ENCODE measurements at places on chromosomes 2 and 18.

DNA sequence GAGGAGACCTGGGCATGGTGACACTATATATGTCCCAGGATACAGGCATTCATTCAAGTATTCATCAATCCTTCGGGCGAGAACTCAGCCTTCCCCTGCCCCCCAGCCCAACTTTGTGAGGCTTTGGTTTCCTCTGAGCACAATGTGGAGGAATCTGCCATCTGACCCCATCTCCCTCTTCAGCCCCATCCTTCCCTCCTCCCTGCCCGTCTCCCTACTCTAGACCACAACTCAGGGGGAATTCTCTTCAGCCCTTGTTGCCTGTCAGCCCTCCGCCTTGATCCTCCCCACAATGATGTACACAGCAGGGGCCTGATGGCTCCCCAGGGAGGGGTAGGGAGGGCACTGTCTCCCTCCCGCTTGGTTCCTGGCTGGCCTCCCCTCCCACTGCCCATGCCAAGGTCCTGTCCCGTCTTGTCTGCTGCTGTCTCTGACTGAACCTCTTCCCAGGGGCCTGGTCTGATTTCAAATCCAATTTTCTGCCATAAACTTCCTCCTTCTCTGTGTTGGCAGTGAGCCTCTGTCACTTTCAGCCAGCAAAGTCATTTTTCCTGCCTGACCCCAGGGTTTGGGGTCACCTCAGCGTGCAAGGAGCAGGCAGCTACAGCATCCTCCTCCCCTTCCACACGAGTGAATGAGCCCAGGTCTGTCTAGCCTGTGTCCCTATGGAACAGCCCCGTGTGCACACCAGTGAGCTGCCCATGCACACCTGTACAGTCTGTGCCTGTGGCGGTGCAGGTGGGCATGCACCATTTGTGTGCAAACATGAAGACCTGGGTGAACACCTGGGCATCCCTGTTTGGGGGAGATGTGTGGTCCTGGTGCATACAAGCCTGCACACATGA is 197.3 kb downstream of the CELF4 start:
- no peak for DNase-seq

DNA sequence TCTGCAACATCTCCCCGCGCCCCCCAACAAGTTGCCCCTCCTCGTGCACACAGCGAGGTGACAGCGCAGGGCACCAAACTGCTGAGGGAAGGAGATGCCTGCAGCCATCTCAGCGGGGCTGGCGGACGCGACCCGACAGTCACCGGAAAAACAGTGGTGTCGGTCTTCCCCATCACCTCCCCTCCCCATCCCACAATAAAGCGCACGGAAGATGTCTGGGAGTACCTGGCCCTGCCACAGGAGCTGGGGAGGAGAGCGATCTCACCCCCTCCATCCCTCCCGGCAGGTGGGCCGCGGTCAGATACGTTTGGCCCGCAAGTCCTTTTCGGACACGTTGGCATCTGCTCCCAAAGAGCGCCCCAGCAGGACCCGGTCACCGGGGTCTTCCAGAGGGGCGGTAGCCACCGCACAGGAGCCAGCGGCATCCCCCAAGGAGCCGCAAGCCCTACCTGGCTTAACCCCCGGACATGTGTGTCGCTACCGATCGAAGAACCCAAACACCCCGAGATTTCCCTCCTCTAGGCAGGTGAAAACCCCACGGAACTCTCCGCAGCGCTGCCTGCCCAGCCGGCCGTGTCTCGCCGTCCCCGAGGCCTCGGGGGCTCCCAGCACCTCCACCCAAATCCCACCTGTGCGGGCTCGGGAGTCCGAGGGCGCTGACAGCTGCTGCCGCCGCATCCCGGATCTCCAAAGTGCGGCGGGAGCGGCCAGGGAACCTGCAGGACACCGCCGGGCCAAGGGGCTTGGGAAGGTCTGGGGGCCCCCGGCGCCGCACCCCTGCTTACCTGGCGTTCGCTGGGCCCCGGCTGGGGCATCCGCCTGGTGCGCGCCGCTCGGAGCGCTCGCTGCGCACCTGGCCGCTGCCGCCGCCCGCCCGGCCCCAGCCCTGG is 657 bp downstream of the ATP8B1 start:
- peak; percentile 23 for DNase-seq

DNA sequence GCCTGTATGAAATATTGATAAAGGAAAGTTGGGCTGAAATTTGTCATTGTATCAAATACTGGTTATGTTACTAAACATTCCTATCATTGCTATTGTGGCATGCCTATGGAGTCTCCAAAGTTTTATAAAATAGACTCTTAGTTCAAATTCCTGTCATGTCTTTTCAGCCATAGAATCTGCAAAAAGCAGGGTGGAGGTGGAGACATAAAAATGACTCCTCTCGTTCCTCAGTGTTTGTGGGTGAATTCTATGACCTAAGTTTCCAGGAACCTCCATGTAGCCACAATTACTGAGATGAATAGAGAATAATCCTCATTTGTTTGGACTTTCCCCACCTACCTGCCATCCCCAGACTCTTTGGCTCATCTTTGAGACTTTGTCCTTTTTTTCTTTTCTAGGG is 326.3 kb upstream of the ETAA1 start:
- DNase-seq = no peak

DNA sequence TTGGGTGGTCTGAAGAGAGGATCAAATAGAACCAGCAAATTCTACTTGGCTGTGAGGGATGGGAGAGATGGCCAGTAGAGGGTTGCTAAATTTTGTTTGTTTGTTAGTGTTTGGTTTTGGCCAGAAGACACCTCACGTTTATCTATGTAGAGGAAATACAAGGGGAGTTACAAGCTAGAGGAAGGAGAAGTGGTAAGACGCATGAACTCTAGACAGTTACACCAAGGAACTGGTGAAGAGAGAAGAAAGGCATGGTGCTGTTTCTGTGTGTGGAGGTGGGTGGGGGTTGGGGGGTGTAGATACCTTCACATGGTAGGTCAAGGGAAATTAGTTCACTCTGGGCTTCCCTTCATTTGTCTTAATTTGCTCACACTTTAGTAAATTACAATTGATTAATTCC is 25.6 kb downstream of the RASGRP3 start:
- DNase-seq = no peak

DNA sequence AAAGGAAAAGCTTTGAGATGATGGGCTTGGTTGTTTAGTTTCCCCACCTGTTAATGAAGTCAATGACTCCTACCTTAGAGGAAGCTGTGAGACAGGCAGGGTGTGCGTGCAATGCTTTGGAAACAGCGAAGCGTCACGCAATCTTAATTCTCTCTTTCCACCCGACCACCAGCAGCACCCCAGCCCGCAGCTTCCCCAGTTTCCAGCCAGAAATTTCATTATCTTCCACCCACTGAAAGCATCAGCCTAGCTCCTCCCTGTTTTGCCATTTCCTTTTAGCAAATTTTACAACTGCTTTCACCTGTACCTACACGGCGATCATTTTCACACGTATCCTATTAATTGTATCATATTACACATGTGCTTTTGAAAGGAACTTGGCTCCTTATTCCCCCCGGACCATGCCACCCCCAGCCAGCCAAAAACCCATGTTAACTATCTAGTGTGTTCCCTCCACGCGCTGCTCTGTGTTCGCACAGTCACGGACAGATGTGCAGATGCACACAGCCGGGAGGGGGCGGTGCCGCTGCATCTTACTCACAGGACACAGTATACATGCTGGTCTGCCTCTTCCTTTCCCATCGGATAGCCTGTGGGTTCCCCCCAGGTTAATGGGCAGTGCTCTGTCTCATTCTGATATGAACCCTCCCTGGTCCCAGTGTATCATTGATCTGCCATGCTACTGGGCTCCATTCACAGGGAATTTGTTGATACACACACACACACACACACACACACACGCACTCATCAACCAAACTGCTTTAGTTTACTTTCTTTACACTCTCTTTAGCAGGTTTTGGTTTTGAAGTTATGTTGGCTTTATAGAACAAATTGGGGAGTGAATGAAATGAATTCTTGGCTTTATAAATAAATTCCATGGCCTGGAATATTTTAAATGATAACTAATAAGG is 22.4 kb downstream of the CYP27C1 start:
- DNase-seq = peak; percentile 50

GRCh38 chr2:50649626-50650402 is 382.1 kb downstream of the NRXN1 start:
- DNase-seq = no peak

- DNase-seq = peak; percentile 8
Observed at GRCh38 chr2:180872255-180872654, 108.2 kb upstream of the UBE2E3 start.

DNA sequence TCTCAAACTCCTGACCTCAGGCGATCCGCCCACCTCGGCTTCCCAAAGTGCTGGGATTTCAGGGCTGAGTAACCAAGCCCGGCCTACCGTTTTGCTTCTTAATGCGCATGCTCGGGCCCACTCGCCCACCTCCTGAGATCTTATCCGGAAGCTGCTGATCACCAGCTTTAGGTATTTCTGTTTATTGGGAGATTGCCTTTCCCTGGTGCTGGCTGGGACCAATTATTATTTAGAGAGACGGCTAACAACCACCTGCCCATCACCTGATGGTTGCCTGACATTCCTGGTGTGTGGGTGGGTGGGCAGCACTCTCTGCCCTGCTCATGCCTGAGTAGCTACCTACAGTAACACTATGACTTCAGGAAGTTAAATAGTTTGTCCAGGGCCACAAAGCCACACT is 56.3 kb upstream of the ZNF532 start:
- DNase-seq = no peak

DNA sequence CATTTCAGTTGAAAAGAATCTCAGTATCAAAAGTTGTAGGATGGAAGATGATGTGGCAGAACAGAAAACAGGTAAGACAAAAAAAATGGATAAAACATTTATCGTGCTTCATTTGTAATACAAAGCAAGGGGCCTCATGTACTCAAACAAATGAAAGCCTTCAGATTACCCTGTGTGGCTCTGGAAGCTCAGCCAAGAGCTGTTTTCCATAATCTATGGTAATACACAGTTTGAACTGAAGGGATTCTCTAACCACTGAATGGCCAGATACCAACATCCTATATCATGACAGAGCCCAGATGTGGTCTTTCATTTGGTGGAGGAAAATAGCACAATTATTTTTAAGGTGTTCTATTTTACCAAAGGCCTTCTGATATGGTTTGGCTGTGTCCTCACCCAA is 272.1 kb upstream of the RND3 start:
- DNase-seq = no peak

- DNase-seq = peak; percentile 79
Observed at GRCh38 chr2:72148837-72149555, 1.3 kb upstream of the CYP26B1 start.

- DNase-seq = no peak
Observed at GRCh38 chr2:105857076-105857740, 112.5 kb downstream of the NCK2 start.

GRCh38 chr2:199743415-199744120 is 107.4 kb downstream of the FTCDNL1 start:
- no peak for DNase-seq

GRCh38 chr2:178732913-178733312 is 74.3 kb downstream of the TTN start:
- no peak for DNase-seq

- DNase-seq = no peak
Observed at GRCh38 chr2:144310889-144311608, 208.9 kb downstream of the ZEB2 start.

- no peak for DNase-seq
Observed at GRCh38 chr2:69615969-69616368, 27.6 kb downstream of the AAK1 start.

- DNase-seq = no peak
Observed at GRCh38 chr2:106658616-106659015, 171.5 kb downstream of the CD8B2 start.

GRCh38 chr2:190986221-190986953 is 27.6 kb downstream of the STAT1 start:
- no peak for DNase-seq

DNA sequence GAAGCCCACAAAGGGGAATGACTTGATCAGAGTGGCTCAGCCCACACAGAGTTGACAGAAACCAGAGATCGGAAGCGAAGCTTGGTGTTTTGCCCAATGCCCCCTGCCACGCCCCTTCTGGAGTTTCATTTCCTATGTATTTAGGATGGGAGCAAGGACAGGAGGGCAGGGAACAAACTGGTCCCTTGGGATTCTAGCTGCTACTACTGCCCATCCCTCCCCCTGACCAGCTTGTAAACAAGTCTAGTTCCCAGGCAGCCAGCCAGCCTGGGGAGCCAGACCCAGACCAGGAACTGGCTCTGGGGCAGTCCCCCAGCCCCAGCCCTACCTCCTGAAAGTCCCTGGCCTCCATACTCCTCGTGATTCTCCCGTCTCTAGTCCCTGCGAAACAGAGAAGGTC is 8.3 kb downstream of the WNT6 start:
- DNase-seq = no peak

DNA sequence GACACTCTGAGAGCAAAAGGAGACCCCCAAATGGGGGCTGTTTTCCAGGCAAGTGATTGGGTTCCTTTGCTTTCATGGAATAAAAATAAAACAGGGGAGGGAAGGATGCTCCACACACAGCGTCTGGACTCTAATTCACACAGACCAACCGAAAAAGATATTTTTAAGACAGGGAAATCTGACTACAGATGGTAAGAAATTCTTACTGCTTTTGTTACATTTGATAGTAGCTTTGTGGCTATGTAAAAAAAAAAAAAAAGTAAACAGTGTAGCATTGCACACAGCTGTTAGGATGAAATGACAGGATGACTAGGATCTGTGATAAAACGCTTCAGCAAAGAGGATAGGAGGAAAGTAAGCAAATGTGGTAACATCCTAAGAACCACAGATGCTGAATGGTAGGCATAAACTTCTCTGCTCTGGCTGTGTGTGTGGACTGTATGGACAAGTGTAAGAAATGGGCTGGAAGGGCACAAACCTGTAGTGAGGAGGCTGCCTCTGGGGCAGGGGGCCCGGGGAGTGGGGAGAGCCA is 207.6 kb downstream of the ANAPC1 start:
- peak; percentile 64 for DNase-seq

DNA sequence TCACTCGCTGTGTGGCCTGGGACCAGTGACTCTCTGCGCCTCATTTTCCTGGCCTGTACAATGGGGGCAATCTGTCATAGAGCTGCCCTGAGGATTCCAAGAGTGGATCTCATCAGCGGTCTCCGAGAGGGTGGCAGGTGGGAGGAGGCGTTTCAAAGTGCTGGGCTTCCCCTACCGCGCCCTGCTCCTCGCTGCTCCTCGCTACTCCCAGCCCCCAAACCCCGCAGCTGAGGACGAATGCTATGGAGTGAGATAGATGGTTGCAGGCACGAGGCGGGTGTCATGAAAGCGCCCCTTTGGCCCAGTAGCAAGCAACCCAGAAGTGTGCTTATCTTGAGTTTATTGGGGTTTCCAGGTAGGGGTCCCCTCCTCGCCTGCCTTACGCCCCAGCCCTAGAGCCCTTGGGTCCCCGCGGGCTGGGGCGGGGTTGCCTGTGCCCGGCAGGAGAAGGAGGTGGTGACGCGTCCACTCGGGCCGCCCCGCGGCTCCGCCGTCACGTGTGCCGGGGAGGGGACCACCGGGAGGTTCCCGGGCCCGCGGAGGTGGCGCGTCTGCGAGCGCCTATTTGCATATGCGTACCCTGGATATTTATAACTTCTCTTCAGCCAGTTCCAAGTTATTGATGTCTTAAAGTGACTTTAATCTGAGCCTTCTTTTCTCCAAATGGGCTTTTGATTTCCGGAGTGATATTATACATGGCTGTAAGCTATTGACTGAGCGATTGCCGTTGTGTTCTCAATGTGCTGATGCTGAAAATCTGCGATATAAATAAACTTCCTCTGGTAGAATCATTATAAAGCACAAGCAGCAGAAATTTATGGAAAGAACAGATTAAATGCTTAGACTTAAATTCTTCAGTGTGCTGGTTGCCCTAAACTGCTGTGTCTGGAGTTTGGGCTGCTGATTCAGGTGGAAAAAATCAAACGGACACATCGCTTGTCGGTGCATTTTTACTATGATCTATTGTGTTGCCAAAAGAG is 263.7 kb downstream of the ATAD2B start:
- peak; percentile 42 for DNase-seq
